ENCODE measurements at places on chromosomes 5 and 9.
A peak's percentile ranks its signal among the peaks of the same experiment; 100 is the strongest.

DNA sequence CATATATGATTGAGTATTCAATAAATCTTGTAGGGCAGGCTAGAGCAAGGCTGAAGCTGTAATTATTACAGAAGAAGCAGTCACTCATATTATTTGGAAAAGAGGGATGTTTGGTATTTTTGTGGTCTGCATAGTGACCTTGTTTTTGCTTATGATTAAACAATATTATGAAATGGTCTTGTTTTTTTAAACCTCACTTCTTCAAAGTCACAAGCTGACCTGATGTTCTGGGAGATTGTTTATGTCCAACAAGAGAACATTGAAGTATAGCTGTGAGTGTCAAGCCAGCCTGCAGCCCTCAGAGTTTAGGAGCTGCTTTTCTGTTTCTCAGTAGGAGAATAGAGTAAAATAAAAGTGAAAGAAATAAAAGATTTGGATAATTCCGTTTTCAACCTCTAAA lies 342.2 kb downstream of the LRRC70 start:
- DNase-seq, result no peak

GRCh38 chr5:27015758-27016157 lies 22.6 kb downstream of the CDH9 start:
- no peak for DNase-seq

DNA sequence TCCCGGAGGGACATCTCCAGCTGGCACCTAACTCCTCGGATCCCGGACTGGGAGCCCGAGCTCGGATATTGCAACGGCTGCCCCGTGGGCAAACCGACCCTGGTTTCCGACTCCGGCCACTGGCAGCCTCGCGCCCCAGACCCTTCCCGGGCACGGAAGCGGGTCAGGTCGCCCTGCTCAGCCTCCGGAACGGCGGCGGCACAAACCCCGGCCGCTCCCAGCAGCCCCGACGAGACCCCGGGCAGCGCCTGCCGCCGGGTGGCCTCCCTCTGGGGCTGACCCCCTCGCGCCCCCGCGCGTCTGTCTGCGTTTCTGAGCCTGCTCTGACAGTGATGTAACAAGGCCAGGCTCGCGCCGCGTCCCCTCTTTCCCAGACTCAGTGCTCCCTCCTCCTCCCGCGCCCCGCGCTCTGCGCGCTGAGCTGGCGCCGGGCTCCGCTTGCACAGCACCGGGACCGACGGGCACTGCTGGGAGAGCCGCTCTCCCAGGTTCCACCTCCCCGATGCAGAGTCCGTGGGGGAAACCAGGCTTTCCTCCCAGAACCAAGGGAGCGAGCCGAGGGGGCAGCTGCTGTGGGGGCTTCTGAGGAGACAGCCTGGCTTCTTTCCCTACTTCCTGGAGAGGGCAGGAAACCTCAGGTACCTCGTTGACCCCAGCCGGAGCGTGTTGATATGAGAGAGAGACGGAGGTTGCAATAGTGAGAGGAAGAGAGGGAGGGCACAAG lies at the start of gene TMEM215:
Gene TMEM215 (plus strand): TSS at position 373 of the 724 bp plus-strand sequence. CDS start 644 bp downstream, outside the sequence.
- no peak for DNase-seq

DNA sequence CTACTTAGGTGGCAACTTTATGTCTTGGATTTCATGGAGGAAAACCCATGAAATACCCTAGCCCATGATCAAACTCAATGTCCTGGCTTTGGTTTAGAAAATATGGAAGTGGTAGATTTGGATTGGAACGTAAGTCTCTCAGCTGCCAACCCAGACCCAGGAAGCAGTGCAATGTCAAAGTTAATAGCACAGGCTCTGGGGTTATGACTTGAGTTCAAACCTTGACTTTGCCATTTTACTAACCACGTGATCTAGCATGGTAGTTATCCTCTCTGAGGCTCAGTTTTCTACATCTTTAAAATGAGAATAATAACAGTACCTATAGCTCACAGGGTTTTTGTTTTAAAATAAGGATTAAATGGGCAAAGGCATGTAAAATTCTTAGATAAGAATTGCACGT lies 13.8 kb downstream of the FYB1 start:
- DNase-seq, result no peak

- no peak for DNase-seq
These were observed 418.0 kb downstream of the CETN3 start for GRCh38 chr5:89991592-89991991.

- DNase-seq, result no peak
These were observed 56.1 kb upstream of the HSPA9 start for GRCh38 chr5:138631096-138631928.

GRCh38 chr9:33921967-33922895 lies 105.3 kb downstream of the UBE2R2 start:
- DNase-seq, result no peak

DNA sequence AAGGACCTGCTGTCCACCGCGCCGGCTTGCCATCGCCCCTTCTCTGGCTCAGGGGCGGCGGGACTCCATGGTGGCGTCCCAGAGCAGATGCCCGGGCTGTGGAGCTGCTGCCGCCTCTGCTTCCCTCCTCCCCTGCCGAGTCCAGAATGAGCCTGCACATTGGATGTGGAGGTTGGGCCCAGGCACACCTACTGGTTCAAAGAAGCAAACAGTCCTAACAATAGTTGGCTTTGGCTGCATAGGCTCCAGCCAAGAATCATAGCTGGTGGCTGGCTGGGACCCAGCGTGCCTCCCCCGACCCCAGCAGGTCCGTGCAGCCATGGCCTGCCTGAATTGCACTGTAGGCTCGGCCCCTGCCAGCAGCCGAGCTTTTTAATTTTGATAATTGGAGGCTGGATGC lies 25.8 kb downstream of the ADAMTSL2 start:
- no peak for DNase-seq

GRCh38 chr5:62662521-62662920 lies 83.9 kb downstream of the LRRC70 start:
- no peak for DNase-seq

DNA sequence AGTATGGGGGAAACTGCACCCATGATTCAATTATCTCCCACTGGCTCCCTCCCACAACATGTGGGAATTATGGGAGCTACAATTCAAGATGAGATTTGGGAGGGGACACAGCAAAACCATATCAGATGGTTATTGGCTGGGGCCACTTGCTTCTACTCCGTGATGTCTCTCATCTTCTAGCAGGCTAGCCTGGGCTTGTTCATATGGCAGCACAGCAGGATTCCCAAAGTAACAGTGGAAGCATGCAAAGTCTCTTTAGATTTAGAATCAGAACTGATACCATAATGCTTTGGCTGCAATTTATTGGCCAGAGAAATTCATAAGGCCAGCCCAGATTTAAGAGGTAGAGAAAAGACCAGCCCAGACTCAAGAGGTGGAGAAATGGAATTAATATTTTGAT lies 126.2 kb downstream of the PTTG1 start:
- DNase-seq, result no peak

- DNase-seq, result peak; percentile 43
These were observed 40.5 kb downstream of the C9orf50 start for GRCh38 chr9:129580211-129580915.

DNA sequence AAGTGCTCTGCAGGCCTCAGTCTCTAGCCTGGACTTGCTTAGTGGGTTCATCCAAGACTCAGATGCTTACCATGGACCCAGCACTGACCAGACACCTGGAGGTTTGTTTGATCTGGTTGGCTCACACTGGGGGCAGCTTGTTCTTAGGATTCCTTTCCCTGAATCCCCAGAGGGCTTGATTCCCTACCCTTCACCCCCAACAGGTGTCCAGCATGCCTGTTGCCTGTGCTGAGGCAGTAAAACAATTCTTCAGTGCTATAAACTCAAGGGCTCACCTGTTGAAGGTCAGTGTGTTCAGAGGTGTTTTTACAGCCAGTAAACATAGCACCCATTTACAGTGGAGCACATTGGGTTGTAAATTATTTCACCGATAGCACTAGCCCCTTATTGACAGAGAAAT lies 123.8 kb upstream of the KLF4 start:
- DNase-seq, result no peak

DNA sequence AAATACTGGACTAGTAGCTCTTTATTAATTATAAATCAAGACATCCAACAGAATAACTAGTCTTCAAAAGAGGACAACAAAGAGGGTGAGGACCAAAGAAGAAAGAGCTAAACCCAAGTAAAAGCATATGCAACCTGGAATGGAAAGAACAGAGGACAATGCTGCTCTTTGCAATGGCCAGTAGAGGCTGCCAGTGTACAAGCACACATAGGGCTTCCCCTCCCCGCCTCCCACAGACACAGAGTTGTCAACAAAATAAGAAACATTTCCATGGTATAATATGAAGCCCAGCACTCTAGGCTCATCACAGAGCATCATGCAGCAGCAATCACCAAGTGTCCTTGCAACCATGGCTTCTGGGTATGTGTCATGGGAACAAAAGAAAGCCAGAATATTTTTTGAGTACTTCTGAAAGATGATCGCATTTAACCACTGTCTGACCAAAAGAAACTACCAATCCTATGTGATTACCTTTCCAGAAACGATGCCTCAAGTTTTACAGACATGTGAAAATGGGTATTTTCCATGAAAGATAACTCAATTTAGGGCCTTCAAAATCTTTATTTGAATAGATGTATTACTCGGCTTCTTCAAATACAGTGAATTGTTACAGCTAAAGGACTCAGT lies 58.1 kb downstream of the RFX3 start:
- peak; percentile 41 for DNase-seq

GRCh38 chr9:125172031-125172755 lies 17.4 kb downstream of the PPP6C start:
- DNase-seq, result no peak

DNA sequence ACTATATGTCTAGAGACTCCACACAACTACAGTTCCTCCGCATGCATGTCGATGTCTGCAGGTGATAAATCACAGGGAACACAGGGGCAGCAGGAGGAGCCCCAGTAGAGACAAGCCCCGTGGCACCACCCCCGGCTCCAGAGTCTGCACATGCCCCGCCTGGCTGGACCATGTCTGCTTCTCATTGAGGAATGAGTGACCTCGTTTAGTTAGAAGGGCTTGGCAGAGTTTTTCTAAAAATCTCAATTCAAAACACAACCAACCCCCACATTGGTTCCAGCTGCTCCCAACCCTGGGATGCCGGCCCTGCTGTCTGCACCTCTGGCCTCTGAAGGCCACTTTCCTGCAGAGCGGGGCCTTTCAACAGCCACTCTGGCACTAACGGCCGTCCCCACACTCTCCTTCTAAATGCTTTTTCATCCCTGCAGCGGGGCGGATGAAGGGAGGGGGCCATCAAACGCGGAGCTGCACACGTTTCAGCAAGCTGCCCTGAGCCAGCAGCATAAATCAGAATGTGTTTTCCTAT lies 106.3 kb downstream of the ROR2 start:
- DNase-seq, result no peak

- DNase-seq, result no peak
These were observed 25.2 kb upstream of the NREP start for GRCh38 chr5:111782216-111782615.

DNA sequence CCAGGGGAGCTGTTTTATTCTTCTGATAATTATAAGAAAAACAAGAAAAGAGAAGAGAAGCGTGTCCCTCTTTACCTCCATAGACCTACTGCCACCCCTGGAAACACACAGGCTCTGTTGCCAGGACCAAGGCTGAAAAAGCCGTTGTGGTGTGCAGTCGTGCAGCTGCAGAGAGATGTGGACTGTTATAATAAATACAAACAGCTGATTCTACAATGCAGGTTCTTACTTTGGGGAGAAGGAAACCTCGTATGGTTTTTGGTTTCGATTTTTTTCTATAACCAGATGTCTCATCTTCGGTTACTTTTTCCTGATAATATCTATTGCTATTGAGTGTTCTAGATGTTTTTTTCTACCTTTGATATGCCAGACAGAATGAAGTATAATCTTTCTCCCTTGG lies 28.1 kb downstream of the FYB1 start:
- no peak for DNase-seq

DNA sequence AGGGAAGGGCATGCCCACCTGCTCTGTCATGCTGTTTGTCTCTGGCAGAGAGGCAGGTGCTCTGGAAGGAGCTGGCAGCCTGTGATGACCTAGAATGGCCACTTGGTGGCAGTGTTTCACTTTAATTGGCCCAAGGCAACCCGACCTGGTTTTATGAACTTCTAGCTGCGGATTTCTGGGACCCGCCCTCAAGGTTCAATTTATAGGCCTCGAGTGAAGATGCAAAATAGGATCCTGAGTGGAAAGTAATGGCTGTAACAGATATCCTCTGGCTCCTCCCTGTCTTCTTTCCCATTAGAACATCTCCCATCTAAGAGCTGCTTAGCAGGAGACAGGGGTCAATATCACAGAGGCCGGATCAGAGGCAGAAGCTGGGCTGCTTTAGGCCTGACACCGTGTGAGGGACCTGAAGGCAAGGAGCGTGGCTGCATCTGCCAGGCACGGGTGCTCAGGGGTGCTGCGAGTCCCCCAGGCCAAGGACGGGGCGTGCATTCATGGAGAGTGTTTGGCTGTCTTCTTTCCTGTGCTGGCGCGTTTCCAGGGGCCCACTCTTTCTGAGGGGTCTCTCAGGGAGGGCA lies 56.7 kb upstream of the SLC28A3 start:
- DNase-seq, result peak; percentile 44

- DNase-seq, result no peak
These were observed 149.7 kb downstream of the CAAP1 start for GRCh38 chr9:26742828-26743476.

DNA sequence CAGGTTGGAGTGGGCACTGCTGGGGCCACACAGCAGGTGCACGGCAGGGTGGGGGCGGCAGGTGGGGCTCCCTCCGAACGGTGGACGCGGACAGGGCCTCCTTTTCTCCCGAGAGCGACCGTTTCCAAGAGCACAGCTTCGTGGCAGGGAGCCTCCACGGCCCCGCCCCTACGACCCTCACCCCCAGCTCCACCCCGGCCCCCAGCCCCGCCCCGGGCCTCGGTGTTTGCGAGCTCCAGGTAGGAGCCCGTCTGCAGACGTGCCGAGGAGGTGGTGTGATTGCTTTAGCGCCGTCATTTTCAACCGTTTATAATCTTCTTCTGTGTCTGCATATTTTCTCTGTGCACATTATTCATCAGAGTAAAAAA lies 8.8 kb downstream of the GRIN1 start:
- DNase-seq, result no peak

- no peak for DNase-seq
These were observed 23.0 kb upstream of the B4GALT1 start for GRCh38 chr9:33190021-33190705.

DNA sequence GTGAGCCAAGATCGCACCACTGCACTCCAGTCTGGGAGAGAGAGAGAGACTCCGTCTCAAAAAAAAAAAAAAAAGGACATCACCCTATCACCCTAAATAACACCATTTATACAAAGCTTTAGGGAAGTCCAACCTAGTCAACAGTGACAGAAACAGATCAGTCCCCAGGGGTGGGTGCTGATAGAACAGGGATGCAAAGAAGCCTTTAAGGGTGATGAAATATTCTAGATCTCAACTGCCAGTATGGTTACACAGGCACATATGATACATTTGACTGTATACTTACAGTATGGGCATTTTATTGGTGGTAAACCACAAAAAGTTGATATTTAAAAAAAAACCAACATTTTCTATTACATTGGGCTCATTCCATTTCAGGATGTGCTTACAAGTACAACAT lies 4.8 kb downstream of the RETREG1 start:
- DNase-seq, result no peak

All from activated T-helper 2 cell treated with anti-CD3 and anti-CD28 coated beads, Interferon-gamma antibody, Interleukin-2, Interleukin-4, amounts not matched to agents 10 μg/mL and 5 μg/mL and 100 μg/mL, durations not matched to agents 14 hours and 24 hours and 36 hours (primary cell).